ENCODE measurements at places on chromosomes 2 and 18.

DNA sequence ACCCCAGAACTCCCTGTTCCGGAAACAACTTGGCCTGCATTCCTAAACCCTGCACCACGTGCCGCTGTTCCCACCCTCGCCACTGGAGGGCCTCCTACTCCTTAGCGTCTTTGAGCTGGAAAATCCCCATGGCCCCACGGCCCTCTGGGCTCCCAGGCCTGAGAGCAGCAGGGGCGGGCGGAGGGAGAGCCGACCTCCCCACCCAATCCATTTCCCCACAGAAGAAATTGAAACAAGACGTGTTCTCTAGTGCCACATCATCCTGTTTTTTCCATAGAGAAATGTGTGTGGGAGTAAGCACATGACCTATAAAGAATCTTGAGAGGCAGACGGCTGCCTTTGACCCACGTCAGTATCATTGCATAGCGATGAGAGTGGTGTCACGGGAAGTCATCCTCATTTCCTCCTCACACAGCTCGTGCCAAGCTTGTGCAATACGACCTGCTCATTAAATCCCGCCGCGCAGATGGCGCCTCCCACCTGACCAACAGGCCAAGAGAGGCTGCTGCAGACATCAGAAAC lies 79.2 kb downstream of the LAMA1 start:
- no peak for DNase-seq

GRCh38 chr2:189835855-189836558 lies 51.8 kb downstream of the PMS1 start:
- no peak for DNase-seq

DNA sequence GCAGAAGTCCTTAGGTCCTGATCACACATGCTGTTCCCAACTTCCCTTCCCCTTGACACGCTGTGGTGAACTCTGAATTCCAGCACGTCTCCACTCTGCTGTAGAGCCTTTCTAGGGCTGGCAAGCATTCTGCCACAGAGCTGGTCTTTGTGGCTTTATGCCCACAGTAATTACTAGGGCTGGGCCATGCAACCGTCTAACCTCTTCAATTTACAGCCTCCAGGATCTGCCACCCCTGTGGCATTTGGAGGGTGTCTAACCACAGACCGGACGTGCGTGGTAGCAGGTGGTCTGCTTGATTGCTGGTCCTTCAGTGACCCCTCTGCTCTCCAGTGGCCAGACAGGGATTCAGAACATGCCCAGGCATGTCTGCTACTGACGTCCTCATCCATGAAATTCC lies 43.1 kb upstream of the TGFA start:
- no peak for DNase-seq

GRCh38 chr2:24182507-24182906 lies 7.7 kb downstream of the FAM228A start:
- DNase-seq: no peak

DNA sequence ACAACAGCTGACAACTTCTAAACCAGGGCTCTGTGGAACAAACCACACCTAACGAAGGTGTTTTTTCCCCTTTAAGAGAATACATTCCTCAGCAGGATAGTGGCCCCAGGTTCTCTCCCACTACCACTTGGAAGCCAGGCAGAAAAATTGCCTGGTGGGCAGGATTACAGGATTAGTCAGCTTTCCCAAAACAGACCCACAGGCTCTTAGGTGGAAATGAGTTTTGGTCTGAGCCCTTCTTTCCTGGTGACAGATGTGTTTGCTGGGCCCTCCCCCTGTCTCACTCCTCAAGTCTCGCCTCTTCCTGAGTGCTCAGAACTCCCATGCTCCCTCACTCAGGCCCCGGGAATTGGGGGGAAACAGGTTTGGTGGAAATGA lies 139.4 kb upstream of the HAAO start:
- DNase-seq: no peak

GRCh38 chr2:32862269-32863055 lies 84.3 kb upstream of the LTBP1 start:
- DNase-seq: no peak

DNA sequence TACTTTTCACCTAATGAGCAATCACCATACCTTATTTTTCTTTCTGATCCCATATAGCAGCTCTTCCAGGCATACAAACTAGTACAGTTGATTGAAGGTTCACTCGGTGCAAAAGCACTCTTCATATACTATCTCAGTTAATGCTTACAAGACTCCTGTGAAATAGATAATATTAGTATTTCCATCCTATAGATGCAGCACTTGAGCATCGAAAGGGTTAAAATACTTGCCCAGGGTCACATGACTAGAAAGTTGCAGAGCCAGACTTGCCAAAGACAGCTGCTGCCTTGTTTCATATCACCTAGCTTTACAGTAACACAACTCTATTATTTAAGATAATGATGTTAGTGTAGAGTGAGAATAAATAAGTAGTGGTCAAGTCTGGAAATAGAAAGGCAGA lies 466.0 kb upstream of the TNP1 start:
- no peak for DNase-seq

- no peak for DNase-seq
Observed at GRCh38 chr2:128818248-128818647, 499.6 kb upstream of the HS6ST1 start.

DNA sequence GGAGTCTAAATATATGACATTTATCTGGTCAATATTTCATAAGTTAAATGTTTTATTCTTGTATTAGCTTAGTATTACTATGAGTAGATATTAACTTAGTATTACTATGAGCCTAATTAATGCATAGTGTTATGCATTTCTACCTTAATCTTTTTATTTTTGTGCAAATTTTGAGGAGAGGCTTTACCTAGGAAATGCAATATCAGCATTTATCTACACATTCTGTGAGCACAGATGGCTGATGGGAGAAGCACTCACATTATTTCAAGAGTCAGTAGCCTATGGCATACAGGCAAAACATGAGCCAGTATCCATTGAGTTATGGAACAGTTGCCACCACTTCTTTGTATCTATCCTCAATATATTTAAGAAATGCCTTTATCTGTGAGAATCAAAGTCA lies 404.6 kb upstream of the KCNJ3 start:
- DNase-seq: no peak

DNA sequence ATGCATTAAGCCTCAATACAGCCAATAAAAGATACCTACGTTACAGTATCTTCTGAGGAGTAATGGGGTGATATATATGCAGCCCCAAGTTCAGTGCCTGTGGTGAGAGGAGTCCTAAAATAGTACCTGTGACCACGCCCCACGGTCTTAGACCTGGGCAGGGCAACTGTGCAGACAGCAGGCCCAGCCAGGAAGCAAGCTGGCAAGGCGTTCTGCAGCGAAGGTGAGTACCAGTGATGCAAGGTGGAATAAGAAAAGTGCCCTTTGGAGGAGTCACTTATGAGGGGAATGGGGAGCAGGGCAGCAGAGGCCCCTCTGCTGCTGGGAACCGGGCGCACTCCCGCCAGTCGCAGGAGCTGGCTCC lies 12.7 kb upstream of the MAP3K2 start:
- DNase-seq: no peak

DNA sequence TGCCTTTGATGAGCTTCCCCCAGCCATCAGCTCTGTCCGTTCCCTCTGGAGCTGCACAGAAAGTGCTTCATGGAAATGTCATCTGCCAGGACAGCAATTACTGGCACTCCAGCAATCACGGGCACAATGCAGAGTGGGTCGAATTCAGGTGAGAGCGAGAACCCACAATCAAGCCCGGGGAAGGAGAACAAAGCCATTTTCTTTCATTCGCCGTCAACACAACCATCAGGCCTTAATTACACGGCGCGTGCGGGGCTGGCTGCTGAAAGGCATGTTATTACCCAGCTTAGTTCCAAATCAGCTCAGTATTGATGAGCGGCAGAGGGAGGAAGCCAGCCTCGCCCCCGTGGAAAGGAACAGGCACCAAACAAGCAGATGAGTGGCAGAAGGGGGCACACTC lies 143.9 kb downstream of the MYT1L start:
- DNase-seq: peak; percentile 70

- no peak for DNase-seq
Observed at GRCh38 chr2:102041351-102041750, 49.6 kb downstream of the IL1R2 start.

DNA sequence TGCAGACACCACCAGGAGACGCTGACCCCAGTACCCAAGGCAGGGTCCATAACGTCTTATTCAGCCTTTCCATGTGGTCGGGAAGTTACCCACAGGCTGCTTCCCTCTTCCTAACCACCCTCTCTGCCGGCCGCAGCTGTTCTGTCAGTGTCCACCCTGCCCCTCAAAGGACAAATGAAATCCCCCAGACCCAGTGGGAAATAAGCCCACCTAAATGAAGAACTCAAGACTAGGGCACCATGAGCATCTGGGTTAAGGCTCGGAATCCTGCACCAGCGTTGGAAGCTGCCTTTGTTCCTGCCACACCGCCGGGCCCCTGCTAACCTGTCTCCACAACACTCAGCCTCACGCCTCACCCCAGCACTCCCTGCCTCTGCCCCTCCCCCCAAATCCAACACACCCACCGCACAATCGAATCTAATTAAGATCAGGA lies 21.7 kb downstream of the BCL11A start:
- no peak for DNase-seq

DNA sequence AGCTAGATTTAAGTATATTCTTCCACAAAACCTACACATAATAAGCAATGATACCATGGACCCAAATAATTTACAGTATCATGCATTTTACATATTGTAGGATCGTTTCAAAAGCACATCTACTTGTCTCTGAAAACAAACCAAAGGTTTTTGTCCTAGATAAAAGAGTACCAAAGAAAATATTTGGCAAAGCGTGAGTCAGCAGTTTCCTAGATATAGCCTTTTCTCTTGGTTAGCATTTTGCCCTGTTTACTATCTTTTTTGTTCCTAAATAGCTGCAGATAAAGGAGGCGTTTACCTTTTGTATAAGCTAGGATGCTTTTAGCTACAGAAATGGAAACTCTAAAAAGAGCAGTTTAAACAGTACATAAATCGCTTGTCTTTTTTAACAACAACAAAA lies 305.8 kb upstream of the GULP1 start:
- DNase-seq: no peak

DNA sequence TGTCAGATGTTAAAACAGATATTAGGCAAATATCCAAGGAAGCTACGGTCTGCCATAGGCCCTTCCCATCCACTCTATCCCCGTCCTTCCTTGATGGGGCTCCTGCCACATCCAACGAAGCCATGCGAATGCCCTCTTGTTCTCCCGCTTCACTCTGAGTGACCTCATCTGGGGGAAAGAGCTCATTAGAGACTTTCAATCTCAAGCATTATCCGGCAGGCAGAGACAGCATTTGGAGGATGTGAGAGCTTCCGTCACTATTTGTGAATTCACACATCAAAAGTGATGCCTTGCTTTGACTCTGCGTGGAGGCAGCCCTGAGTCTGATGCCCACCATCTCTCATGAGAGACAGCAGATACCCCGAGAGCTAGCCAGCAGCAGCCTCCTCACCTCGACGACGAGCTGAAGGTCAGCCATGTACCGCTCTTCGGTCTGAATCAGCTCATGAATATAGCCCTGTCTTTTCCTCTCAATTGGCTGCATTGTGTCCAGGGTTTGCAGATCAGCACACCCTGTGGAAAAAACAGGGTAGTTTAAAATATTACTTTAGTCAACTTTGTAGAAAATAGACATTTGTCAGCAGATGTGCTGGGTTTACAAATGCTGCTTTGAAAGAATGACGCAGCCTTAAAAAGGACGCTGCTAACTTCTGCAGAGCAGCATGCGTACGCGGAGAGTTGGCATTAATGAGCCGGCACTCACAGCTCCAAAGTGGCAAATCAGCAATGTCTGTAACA lies 45.9 kb downstream of the FAM228A start:
- peak; percentile 39 for DNase-seq

DNA sequence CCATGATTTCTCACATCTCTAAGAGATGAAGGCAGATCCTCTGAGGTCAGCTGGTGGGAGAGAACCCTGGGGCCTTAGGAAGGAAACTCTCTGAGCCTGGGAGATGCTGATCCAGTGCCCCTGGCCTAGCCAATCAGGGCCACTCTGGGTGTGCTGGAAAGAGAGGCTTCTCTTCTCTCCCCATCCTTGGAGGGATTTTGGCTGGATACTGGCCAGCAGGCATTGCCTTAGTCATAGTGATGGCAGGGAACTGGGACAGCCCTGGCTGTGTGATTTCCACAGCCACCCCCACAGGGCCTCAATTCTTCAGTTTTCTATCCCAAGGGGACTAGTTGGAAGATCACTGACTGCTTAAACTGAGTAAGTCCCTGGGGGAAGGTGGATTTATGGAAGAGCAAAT lies 26.6 kb upstream of the PLB1 start:
- no peak for DNase-seq

- DNase-seq: no peak
Observed at GRCh38 chr2:217299590-217299989, 439.7 kb upstream of the TNP1 start.

DNA sequence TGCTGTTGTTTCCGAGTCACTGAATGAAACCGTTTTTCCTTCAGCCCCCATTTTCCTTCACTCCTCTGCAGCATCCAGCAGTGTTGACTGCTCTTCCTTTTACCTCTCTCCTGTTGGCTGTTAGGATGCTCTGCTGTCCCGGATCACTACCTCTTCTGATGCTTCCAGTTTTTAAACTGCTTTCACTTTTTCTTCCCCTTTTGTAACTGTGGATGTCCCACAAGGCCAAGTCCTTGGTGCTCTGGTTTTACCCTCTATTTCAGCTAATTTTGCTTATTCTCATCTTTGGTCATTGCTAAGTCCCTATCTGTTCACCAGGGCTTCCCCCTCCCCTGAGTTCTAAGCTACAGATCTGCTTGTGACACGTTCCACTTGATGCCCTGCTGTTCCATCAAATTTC lies 39.4 kb upstream of the MAP4K3 start:
- no peak for DNase-seq

DNA sequence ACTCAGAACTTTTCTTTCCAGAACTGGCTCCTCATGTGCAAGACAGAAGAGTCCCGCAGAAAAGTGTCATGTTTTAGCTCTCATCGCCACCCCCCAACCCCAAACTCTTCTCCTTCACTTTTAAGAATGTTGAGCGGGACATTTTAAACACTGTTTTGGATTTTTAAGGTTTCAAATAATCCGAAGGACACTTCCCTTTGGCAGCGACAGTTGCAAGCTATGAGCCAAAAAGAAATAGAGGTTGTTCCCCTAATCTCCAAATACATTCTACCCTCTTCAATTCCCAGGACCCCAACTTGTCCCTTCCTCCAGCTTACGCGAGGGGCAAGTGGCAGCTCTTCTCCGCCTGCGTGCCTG lies 678 bp upstream of the UBE2E3 start:
- no peak for DNase-seq

DNA sequence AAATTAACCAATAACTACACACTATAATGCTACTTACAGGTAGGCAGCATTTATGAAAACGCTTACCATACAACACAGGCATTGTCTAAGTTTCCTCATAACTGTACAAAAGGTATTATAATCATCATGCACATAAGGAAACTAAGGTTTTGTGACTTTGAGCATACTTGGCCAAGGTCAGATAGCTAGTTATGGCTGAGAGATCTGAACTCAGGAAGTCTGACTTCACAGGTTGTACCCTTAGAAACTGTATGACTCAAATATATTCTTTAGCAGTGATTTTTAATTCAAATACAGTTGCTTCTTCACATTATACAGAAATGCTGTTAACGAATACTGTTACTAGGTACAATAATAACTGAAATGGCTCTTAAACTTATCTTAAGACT lies 89.3 kb downstream of the TRIP12 start:
- DNase-seq: no peak
